HTR-8/SVneo (cell line): ENCODE measurements at places on chromosomes 2 and 18.

- no peak for DNase-seq
Measured at GRCh38 chr2:69499242-69499641, 62.0 kb upstream of the NFU1 start.

DNA sequence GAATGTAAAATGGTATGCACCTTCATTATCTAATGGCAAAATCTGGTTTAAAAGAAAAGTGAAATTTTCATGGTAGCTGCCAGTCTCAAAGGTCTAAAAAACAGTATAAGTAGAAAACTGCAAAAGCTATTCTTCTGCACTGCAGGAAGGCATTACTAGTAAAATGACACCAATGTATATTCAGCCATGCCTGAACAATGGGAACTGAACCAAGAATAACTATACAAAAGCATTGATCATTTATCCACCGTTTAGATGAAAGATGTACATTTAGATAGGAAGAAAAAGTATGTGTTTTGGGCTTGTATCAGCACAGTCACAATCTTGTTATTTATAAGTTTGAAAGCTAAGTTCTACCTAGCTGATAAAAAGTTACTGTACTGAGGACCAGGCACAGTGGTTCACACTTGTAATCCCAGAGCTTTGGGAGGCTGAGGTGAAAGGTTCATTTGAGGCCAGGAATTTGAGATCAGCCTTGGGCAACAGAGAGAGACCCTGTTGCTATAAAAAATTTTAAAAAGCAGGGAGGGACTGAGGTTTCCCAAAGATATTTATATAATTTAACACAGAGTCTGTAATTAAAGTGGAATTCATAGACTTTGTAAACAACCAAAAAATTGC lies 163.1 kb upstream of the WDSUB1 start:
- no peak for DNase-seq

GRCh38 chr2:223260681-223261080 lies 208.7 kb downstream of the KCNE4 start:
- peak; percentile 11 for DNase-seq

- DNase-seq: peak; percentile 32
Measured at GRCh38 chr18:2847317-2848246, 776 bp downstream of the EMILIN2 start.

DNA sequence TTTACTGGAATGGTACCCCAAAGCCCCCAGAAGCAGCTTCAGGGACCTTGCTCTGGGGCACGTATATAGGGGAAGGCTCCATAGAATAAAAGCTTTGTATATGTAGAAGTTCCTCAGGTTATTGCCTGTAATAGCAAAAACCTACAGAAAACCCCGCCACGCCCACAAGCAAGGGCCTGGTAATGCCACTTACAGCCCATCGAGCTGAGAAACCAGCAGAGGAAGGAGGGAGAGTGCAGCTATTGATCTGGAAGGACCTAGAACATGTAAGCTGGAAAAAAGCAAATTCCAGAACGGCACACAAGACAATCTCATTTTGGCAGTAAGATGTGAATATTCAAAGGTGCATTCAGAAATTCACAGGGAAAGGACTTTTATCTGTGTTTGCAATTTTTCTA lies 15.8 kb downstream of the HS1BP3 start:
- DNase-seq: no peak

- no peak for DNase-seq
Measured at GRCh38 chr18:8424481-8424880, 184.8 kb upstream of the RAB12 start.

DNA sequence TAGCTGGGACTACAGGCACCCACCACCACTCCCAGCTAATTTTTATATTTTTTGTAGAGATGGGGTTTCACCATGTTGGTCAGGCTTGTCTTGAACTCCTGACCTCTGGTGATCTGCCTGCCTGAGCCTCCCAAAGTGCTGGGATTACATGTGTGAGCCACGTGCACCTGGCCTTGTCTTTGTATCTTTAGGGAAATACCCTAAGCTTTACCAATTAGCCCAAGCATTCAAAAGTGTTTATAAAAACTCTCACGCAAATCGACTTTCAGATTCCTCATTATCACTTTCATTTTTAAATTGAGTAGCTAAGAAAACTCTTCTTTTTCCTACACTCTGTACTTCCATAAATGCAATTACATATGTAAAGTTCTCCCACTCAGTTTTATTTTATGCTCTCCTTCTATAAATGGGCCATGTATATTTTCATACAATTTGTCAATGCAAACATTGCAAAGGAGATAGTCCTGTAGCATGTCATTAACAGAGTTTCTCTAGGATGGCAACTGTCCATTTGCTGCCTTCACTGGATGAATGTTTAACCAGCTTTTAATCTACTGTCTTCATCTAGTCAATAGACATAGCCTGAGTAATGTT lies 326.2 kb upstream of the LRATD1 start:
- no peak for DNase-seq

GRCh38 chr2:37599688-37600525 lies 71.5 kb downstream of the CDC42EP3 start:
- no peak for DNase-seq

GRCh38 chr18:78416853-78417252 lies 562.8 kb upstream of the SALL3 start:
- DNase-seq: no peak

DNA sequence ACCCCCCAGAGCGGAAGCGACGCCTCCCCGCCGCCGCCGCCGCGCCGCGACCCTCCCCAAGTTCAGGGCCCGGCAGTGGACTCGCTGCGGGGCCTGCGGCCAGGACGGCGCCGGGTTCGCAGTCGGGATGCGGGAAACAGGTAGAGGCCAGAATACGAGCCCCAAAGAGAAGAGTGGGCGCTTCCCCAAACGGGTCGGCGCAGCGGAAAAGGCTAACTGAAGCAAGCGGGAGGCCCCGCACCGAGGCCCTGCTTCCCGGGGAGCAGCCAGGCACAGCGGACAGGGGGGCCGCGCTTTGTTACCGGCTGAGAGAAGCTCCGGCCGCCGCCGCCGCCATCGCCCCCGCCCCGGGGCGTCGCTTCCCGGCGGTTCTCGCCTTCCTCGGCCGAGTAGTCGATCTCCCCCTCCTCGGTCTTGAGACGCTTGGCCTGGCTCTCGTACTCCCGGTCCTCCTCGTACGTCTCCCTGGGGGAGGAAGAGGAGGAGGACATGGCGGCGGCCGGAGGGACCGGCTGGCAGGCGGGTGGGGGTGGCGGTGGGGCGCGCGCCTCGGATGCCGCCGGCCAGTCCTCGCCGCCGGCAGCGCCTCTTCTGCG lies 494 bp downstream of the HNRNPLL start:
- no peak for DNase-seq

GRCh38 chr2:7070483-7070882 lies 153.3 kb downstream of the RNF144A start:
- no peak for DNase-seq

DNA sequence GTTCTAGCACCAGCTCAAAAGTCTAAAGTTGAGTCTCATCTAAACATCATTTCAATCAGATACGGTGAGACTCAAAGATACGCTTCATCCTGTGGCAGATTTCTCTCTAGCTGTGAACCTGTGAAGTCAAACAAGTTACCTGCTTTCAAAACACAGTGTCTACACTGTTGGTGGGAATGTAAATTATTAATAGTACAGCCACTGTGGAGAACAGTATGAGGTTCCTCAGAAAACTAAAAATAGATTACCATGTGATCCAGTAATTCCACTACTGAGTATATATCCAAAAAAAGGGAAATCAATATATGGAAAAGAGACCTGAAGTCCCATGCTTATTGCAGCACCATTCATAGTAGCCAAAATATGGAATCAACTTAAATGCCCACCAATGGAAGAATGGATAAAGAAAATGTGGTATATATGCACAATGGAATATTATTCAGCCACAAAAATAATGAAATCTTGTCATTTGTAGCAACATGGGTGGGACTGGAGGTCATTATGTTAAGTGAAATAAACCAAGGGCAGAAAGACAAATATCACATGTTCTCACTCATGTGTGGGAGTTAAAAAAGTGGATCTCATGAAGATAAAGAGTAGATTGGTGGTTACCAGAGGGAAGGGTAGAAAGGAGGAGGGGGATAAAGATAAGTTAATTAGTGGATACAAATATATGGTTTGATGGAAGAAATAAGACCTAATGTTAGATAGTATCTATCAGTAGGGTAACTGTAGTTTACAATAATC lies 11.7 kb downstream of the UBR3 start:
- DNase-seq: no peak

GRCh38 chr18:6269660-6270332 lies 144.9 kb downstream of the L3MBTL4 start:
- DNase-seq: no peak

DNA sequence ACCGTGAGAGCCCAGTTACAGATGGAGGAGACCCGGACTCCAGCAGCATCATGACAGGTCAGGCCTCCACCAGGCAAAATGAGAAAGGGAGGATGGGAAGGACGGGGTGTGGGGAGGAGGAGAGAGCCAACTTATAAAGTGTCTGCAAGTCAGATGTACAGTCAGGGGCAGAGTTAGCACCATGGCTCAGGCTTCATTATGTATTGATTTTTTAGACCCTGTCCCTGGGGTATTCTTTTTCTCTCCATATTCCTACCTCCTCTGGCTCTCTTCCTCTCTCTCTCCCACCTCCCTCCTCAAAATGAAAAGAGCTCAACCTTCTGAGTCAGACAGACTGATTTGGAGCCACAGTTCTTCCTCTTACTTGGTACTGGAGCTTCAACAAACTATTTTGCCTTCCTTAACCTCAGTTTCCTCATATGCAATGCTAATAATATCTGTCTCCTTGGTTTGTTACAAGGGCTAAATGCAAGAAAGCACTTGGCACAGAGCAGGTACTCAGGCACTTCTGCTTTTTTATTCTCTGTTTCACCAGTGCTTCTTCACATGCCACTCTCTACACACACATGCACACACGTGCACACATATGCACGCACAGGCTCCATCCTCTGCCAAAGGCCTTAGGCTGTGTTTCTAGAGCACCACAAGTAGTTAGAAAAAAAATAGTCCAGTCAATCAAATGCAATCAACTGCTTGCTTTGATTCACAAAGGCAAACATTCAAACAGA lies 92.3 kb upstream of the PKDCC start:
- DNase-seq: no peak

GRCh38 chr18:6435731-6436130 lies 21.0 kb upstream of the L3MBTL4 start:
- no peak for DNase-seq

DNA sequence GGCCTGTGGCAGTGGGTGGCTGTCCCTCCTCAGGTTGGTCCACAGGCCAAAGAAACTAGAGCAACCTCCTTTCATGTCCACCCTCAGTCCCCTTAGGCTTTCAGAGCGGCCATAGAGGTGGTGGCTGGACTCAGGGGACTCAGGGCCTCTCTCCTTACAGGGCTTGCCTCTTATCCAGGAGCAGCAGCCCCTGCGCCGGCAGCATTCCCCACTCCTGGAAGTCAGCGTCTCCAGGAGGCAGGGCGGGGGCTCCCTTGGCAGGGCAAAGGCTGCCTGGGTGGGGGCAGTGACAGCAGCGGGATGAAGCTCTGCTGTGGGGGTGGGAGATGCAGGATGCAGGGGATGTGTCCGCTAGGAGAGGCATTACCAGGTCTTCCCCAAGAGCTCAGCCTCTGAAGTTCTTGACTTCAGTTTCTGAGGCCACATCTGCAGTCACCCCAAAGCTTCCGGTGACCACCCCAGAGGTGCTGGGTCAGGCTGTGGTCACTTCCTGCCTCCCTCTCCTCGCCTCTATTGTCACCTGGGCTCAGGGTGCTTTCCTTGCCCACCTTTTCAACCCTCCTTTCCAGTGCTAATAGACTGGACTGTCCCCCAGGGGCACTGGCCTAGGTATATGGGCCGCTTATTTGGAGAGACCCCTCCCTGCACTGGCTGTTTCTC lies 8.6 kb upstream of the GPR55 start:
- no peak for DNase-seq

DNA sequence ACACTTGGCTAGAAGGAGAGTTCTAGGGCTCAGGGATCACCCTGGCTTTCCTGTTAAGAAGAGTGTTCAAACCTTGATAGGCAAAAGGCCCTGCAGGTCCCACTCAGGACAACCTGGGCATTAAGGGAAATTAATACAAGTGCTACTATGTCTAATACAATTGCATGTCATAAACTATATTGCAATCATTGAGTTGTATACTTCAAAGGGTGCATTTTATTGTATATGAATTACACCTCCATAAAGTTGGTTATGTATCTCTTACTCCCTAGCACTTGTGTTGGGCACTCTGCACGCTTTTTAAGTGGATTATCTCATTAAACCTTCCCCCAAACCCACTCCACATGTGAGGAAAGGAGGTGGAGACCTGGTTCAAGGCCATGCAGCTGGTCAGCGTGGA lies 172.1 kb upstream of the GLI2 start:
- no peak for DNase-seq

- DNase-seq: no peak
Measured at GRCh38 chr2:235554936-235555335, 61.1 kb downstream of the AGAP1 start.

- no peak for DNase-seq
Measured at GRCh38 chr18:22044474-22045220, 124.7 kb upstream of the GATA6 start.

DNA sequence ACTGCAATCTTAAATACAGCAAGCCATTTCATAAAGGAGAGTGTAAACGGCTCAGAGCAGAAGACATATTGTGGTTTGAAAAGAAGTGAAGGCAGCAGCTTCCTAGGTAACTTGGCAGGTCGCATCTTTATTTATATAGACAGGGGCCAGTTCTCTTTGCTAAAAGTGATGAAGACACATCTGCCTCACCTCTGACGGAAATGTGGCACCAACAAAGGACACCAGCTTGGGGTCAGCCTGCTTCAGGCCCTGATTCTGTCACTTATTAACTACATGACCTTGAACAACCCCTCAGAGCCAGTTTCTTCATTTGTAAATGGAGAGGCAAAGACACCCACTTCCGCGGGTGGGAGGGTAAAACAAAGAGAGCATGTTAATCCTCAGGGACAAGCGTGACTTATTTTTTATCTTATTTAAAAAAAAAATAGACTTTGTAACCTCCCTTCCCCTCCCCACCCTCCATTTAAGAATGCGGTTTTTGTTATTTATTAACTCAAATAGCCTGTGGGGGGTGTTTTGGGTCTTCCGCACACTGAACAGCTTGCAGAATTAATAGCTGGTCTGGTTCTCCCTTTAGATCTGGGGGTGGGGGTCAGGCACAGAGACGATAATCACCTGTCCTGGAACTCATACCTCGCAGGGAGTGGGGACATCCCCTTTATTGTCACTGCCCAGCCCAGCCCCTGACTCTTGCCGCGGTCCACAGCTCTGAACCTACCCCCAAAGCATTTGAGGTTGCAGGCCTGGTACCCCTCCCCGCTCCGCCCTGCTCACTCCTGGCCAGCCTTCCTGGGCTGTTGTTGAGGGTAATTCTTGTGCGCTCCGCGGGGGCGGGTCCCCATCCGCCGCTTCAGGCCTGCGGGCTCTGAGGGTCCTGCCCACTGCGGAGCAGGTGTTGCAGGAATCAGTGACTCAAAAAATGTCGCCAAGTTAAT lies 64.2 kb upstream of the TMEM17 start:
- no peak for DNase-seq

- DNase-seq: no peak
Measured at GRCh38 chr2:106143495-106144215, 50.4 kb downstream of the UXS1 start.

DNA sequence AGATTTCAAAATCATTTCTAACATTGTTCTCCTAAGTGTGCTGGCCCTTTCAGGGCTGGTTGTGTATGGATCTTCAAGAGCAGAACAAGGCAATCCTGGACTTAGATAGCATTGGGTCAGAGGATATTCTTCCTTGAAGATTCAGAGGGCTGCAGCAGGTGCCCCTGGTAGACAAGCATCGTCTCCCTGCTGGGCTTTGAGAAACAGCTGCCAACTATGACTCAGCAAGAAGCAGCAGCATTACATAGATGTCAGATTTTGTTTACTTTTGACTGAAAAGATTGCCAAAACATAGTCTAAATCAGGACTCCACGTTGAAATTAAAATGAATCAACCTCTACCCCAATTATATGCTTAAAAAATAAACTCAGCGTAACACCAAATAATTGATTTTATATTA lies 618.8 kb downstream of the SOCS6 start:
- no peak for DNase-seq
